GM23248 (cell line): ENCODE measurements at places on chromosomes 7 and 10. TPM values are rescaled to one million over a fixed set of nuclear protein-coding genes. Genes with fewer than 3 reads are reported as not detected.
A peak's percentile ranks its signal among the peaks of the same experiment; 100 is the strongest.

DNA sequence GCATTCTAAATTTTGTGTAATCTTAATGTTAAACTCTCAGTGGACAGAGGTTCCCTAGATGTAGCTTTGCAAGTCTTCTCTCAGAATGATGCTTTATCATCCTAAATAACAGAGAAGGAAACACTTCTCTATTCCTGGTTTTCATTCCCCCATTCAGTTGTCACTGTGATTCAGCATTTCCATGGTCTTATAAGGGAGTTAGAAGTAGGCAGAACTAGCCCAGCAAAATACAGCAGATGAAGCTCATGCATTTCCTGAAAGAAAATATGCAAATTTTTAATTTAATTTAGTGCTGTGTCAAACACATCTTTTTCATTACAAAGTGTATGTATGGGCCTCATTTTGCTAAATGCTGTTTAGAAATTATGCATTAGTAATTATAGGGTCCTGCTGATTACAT lies 70.1 kb downstream of the ITPRID1 start:
- no peak for DNase-seq

DNA sequence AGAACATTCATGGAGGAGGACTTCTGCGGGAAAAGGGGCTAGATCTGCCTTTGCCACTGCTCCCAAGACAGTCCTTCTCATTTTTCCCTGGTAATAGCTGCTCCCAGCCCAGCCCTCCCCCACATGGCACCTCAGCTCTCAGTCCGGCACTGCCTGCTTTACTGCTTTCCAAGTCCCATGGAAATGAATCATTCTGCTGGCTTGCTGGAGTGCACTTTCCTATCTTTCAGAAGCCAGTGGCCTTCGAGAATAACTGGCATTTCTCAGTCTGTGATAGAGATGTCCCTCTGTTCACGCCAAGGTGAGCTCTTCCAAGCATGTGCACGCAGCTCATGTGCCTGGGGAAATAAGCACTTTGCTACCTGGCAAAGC lies 61.4 kb downstream of the SYPL1 start:
- peak; percentile 91 for DNase-seq

GRCh38 chr10:48462482-48463020 lies 142.3 kb downstream of the ARHGAP22 start:
- no peak for DNase-seq

DNA sequence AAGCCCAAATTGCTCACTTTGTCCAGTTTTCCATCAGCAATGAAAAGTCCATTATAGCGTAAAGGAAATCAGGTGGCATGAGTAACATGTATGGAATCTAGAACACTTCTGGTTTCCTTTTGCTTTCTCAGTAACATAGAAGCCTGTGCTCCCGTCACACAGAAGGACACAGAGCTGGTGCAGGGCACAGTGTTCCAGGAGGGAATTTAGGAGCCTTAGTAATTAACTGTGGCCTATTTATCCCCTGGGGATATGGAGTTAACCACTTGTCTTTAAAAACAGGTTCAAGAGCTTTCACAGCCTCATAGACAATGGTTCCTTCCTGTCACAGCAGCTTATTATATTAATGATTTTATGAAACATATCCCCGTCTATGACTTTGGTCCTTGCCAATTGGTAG lies 189.9 kb downstream of the NEBL start:
- DNase-seq = no peak

GRCh38 chr7:135448753-135449152 lies 61.1 kb downstream of the CNOT4 start:
- no peak for DNase-seq

- no peak for DNase-seq
Measured at GRCh38 chr10:14236341-14236740, 94.4 kb downstream of the FRMD4A start.

- no peak for DNase-seq
Measured at GRCh38 chr10:10332786-10333185, 684.9 kb upstream of the CELF2 start.

DNA sequence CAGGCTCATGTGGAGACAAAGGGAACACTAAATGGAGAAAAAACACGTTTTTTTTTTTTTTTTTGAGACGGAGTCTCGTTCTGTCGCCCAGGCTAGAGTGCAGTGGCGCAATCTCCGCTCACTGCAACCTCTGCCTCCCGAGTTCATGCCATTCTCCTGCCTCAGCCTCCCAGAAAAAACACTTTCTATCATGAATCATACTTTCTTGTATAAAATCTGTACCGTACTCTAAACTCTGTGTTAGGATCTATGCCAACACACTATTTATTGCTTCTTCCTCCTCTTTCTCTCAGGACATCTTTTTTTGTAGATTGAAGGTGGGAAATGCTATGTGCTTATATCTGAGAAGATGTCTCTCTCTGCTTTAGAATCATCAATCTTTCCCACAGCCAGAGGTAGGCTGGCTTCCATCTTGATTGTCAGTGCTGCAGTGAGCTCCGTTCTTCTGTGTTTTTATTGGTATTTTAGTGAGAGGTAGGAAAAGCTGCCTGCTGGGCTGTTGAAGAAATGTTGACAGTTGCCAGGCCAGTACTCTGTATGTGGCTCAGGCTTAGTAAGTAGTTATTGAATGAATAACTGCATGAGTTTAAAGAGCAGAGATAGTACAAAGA lies 101.1 kb downstream of the GPR85 start:
- DNase-seq = peak; percentile 77

- DNase-seq = no peak
Measured at GRCh38 chr7:144991041-144991440, 155.2 kb upstream of the TPK1 start.

DNA sequence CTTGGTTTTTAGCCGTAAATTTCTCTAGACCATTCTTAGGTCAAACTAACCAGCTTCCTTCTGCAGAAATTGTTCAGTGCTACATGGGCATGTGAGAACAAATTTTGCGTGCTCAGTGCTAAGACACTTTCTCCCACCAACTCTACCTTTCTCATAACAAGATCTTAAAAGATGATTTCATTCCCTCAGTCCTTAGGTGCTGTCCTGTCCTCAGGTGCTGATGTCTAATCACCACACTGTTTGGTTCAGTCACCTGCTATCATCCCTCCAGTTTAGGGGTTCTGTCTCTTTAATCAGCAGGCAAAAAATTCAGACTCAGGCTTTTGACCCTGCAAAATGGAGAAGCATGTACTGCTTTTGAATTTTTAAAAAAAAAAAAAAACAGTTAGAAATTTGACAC lies 227.5 kb upstream of the YAE1 start:
- DNase-seq = no peak

GRCh38 chr10:55214608-55215007 lies 413.6 kb upstream of the PCDH15 start:
- no peak for DNase-seq

DNA sequence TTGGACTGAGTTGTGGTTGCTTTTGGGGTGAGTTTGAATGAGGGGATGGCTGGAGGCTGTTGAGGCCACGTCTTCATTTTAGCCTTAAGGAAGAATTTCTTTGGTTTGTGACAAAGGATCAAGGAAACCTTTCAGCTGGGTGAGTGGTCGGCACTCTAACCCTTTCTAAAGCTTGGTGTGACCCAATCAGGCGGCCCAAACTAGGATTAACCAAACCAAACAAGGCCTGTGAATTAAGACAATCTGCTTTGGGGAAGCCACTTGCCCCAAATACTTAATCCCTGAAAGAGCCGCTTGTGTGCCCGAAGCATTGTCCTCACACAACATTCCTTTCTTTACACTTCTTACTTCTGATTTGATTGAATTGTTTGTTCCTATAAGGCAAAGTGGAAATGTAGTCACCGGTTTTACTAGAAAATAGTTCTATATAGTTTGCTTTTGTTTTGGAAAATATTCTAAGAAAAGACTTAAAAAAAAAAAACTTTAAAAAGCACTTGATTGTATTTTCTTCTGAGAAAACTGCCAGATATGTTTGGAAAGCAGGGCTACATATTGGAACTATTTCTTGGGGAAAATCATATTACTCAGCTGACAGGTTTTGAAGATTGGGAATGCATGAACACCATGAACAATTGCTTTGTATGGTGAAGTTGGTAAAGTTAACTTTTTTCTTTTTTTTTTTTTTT lies 272.4 kb upstream of the BMPER start:
- no peak for DNase-seq

- DNase-seq = peak; percentile 89
Measured at GRCh38 chr10:74333174-74333573, 182.2 kb downstream of the ADK start.

GRCh38 chr7:121084748-121085336 lies 96.3 kb downstream of the CPED1 start:
- DNase-seq = peak; percentile 91

- DNase-seq = no peak
Measured at GRCh38 chr10:129755158-129755591, 208.9 kb downstream of the EBF3 start.

GRCh38 chr7:159229683-159230475 lies 85.2 kb upstream of the VIPR2 start:
- no peak for DNase-seq

GRCh38 chr10:101694674-101695403 lies at the start of gene FBXW4:
TSS of gene FBXW4 (minus strand) at chr10:101695170. CDS start at chr10:101695105, 65 bp downstream.
- DNase-seq = peak; percentile 72

DNA sequence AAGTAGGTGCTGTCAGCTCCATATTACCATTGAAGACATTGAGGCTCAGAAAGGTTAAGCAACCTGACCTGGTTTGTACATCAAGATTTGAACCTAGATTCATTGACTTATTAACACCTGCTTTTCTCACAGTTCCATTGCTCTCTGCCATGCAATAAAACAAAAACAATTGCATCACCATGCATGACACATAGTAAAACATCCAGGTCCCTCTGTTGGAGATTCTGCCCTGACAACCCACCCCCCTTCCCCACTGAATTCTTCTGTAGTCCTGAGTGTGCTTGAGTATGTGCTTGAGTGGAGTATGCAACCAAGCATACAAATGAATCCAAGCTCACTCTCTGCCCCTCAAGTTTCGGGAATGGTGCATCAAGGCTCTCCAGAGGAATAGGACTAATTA lies 6.0 kb upstream of the LMBR1 start:
- DNase-seq = no peak

Gene HTR7
- total RNA-seq = 0.89 and 1.2 TPM in 2 replicates

Gene MUC3A
- total RNA-seq = not detected in 2 replicates

Gene HOXA6
- 0.51 and 3.2 TPM in 2 replicates for total RNA-seq

Gene TPK1
- total RNA-seq = 0.13 and 3.7 TPM in 2 replicates

Gene ITPRIP
- 9.6 and 11.3 TPM in 2 replicates for total RNA-seq

Gene CPA4
- 8.6 and 16.7 TPM in 2 replicates for total RNA-seq

Gene SPDYE6
- total RNA-seq = not detected in 2 replicates

Gene OPN4
- total RNA-seq = not detected in 2 replicates
